ENCODE measurements at places on chromosomes 4 and X. TPM values are rescaled to one million over a fixed set of nuclear protein-coding genes. Genes with fewer than 3 reads are reported as not detected.

The MAGEA11 gene
- not detected for total RNA-seq

DNA sequence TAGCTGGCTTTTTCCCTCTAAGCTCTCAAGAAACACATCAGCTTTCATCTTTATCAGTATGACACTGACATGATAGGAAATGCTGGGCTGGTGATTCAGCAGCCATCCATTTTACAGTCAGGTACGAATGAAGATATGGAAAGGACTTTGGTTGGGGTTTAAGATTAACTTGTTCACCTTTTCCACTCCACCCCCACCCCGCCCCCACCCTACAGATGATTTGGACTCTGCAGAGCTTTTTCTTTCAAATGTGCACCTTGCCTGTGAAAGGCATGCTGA, 132.6 kb downstream of the AKAP4 start:
- no peak for DNase-seq

DNA sequence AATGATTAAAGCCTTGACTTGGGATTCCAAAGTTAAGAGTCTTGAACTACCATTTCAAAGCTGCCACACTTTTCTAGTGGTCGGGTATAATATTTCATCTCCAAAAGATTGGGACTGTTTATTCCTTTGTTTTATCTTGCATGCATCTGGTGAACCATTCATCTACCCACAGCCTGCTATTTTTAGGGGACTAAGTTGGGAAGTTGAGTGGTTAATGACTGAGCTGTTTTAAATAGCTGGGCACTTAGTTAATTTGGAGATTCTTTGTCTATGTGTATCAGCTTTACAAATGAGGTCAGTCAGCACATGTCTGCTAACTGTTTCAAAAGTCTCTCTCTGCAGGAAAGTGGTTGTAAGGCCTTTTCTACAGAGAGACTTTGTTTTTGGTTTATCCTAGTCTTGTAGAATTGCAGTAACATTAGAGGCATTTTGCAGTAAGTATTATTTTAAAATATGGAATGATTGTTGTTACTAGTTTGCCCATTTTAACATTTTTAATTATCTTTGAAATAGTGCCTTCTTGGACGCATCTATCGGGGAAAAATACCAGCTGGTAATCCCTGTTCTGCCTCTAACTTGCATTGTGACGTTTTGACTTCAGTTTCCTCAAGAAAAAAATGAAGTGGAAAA, 8.2 kb downstream of the BMP2K start:
- DNase-seq = no peak

GRCh38 chr4:26223155-26223554, 97.7 kb upstream of the RBPJ start:
- no peak for DNase-seq

DNA sequence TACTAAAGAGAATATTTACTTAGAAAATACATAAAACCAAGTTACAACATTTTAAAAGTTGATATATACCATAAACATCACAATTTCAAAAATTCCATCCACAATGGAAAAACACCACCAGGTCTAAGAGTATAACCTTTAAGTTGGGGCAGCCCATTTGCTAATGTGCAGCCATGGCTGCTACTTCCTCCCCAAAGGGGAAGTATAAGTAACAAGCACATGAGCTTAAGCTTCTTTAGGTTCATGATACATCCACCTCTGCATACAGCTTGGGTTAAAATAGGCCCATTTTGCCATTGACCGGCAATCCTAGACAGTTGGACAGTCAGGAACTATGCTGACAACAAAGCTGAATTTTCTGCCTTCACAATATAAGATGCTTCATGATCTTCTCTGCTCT, 16.6 kb upstream of the GASK1B start:
- DNase-seq = no peak

Data from mucosa of descending colon (tissue), 3 donors.